DMS79 treated with DMSO at 0.1 percent for 48 hours (cell line): ENCODE measurements at places on chromosomes 4 and X.

DNA sequence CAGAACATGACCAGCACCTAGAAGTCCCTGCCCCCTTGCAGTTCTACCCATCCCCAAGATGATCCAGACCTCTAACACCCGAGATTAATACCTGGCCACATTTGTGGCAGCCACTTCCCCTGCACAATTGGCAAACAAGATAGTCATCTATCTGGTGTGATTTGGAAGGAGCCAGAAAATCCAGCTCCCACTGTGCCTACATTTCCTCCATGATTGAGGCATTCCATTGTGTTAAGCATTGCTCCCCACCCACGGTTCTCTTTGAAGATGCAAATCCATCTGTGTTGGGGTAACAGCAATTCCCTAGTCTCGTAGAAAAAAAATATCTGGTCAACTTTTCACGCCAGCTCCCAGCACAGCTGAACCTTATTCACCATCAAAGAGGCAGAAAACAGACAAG lies 405.0 kb downstream of the BCOR start:
- no peak for DNase-seq

- DNase-seq: no peak
These were observed 30.8 kb downstream of the NDNF start for GRCh38 chr4:121041307-121042090.

DNA sequence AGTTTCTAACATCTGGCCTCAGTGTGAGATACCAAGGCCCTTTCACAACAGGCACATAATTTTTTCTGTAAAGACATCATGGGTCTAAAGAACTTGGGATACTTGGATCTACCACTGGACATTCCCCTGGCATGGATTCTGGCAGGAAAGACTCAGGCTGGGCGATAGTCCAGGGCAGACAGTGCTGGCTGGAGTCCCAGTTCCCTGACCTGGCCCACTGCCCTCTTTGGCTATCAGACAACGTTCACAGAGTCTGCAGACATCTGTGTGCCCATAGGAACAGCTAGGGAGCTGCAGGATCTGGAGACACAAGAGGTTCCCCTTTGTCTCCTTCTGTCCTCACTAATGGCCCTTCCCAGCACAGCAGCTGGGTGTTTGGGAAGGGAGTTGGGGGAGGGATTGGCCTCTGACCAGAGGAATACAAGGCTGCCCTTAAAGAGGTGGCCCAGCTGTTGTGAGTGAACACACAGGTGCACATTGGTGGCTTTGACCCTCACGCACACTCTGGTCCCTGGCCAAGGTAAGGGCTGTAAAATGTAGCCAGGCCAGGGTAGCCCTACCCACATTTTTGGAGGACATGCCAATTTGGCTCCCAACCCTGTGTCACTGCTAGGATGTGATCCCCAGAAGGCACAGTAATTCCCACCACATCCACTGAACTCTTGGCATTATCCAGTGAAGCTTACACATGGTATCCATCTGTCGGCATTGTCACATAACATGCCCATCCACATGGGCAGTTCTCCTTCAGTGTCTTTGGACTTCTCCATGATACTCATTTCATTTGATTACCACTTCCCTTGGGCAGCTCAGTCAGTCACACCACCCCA lies 72.3 kb downstream of the SOX3 start:
- DNase-seq: no peak

GRCh38 chr4:6190486-6190885 lies 9.9 kb downstream of the JAKMIP1 start:
- DNase-seq: no peak
